Stimulated activated CD8-positive, alpha-beta memory T cell treated with anti-CD3 and anti-CD28 coated beads, Interleukin-7, amount 100 ng/mL, for 1 hour (primary cell): ENCODE measurements at places on chromosomes 2 and 18.

DNA sequence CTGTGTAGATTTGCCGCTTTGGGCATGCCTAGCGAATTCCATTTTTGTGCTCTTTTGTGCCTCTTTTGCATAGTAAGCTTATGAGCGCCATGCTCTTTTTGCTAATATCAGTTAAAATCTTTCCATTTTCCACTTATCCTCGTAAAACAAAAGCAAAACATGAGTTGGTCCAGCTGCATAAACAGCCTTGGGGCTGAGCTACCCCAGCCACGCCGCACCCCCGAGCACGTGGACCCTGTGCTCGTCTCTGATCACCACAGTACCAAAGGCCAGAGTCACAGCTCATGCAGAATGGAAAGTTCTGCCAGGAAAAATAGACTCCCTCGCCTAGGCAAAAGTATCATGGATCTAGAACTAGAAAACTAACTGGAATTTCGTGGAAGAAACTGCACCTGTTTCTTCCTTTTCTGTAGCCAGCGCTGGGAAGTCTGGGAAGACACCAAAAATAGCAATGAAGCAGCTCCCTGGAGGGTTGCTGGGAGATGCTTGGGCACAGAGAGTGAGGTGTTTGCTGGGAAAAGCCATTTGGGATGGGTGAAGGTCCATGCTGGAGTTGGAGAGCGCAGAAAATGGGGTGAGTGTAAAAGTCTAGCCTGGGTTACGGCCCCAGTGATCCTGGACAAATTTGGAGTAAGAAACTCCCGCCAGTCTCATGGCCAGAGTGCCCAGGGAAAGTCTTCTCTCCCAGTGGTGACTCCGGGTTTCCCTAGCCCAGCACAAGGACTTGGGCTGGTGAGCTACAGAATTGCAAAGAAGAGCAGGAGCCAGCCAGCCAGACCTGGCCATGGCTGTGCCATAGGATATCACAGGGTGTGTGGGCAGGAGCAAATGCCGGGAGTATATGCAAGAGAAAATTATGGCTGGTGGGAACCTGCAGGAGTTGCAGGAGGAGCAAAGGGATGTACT is 218.4 kb downstream of the GBX2 start:
- no peak for DNase-seq

GRCh38 chr2:72326759-72327158 is 179.1 kb upstream of the CYP26B1 start:
- DNase-seq: no peak

DNA sequence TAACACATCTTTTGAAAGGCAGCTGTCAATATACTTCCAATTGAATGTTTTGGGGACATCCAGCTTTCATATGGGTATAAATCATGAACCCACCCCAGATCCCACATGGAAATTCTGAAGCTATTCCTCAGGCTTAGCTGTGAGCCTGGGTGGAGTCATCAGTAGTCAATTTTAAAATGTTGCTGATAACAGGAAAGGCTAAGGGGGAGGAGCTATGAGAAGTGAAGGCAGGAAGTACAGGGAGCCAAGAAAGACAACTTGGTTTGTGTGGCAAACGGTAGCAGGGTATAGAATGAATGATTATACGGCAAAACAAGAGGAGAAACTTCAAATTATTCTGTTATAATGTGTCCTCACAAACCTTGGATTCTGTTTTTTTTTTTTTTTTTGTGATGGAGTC is 108.6 kb downstream of the QPCT start:
- no peak for DNase-seq

DNA sequence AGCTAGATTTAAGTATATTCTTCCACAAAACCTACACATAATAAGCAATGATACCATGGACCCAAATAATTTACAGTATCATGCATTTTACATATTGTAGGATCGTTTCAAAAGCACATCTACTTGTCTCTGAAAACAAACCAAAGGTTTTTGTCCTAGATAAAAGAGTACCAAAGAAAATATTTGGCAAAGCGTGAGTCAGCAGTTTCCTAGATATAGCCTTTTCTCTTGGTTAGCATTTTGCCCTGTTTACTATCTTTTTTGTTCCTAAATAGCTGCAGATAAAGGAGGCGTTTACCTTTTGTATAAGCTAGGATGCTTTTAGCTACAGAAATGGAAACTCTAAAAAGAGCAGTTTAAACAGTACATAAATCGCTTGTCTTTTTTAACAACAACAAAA is 305.8 kb upstream of the GULP1 start:
- no peak for DNase-seq

DNA sequence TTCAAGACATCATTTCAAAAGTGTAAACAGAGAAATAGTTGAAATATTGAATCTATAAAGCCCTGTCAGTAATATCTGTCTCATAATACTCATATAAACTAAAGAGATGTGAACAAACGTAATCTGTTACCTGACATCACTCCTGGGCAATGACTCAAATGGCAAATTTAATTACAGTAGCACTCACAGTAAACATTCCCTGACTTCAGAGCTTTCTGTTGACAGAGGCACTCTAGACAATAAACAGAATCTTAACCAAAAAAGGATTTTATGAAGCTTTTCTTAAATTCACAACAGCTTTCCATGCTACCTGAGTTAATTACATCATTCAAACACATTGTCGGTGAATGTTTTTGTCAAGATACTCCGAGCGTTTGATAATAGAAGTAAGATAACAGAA is 128.1 kb upstream of the PDE1A start:
- no peak for DNase-seq
